A375 (cell line): ENCODE measurements at places on chromosomes 7 and 10. TPM values are rescaled to one million over a fixed set of nuclear protein-coding genes. Genes with fewer than 3 reads are reported as not detected.

SPAM1 gene
- total RNA-seq: not detected in 2 replicates

TEX36 gene
- total RNA-seq: 0.27 and 0.30 TPM in 2 replicates

SPDYE8 gene
- not detected in 2 replicates for total RNA-seq

MSANTD7 gene
- total RNA-seq: 14.3 and 14.4 TPM in 2 replicates

SRI gene
- 158 and 214 TPM in 2 replicates for total RNA-seq

FFAR4 gene
- 0.08 TPM in 1 of 2 replicates, not detected in the other for total RNA-seq

GHRHR gene
- total RNA-seq: not detected in 2 replicates
